Cerebellar cortex (tissue), 1 donor: ENCODE measurements at places on chromosomes 1 and 21.

DNA sequence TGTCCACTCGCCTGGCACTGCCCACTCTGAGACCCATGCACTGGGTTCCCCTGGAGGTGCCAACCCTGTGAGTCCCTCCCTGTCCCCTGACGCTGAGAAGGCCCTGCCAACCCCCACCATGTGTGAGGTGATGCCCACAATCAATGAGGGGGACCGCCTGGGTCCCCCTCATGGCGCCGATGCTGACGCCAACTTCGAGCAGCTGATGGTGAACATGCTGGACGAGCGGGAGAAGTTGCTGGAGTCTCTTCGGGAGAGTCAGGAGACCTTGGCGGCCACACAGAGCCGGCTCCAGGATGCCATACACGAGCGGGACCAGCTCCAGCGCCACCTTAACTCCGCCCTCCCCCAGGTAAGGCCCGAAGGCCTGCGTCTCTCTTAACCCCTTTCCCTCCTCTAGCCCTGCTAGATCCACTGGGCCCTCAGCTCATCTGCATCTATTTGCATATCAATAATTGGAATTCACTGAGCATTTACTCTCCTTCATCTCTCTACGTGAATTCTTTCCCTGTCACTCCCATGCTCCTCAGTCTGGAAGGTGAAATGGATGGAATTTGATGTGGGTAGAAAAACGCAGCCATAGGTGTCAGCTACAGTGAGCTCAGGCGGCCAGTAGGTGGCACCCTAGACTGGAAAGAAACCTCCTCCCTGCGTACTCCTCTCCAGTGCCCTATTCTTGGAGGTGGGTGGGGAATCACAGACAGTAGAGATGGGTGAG, 12.8 kb downstream of the PPFIA4 start:
- DNase-seq: peak; percentile 92

GRCh38 chr1:27538793-27539192, 48.8 kb upstream of the WASF2 start:
- no peak for DNase-seq

DNA sequence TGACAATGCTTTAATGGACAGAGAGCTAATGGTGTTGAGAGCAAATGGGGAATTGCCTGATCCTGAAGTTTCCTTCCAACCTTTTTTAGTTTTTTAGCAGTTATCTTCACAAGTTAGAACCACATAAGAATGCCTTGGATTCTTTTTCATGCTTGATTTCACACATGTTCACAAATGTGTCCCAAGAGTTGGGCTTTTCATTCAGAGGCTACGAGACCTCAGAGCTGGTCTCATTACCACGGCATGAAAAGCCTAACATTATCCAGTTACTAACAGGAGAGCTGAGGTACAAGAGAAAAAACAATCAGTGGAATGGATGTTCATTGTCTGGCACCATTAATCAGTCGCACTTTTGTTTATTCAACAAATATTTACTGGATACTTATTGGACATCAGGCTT, 340.6 kb downstream of the ZNF326 start:
- no peak for DNase-seq

GRCh38 chr1:55463814-55464475, 248.8 kb upstream of the USP24 start:
- DNase-seq: no peak

DNA sequence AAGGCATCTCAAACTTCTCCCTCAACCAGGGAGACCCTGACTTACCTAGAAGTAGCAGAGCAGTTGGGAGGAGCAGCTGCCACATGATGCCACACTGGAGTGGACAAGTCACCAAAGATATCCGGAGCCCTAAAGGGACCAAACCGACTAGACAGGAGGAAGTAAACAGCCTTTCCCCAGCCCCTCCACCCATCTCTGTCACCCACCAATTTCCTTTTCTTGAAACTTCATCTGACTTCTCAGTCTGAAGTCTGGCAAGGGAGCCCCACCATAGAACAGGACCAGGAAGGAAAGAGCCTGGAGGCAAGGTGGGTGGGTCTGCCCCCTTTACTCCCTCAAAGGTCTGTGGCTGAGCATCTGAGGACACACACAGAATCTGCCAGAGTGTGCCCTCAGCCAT, at the start of gene FCGR3A:
Gene FCGR3A (minus strand): TSS at position 167 of the 400 bp plus-strand sequence. CDS start 82 bp downstream, at position 85.
- DNase-seq: no peak

DNA sequence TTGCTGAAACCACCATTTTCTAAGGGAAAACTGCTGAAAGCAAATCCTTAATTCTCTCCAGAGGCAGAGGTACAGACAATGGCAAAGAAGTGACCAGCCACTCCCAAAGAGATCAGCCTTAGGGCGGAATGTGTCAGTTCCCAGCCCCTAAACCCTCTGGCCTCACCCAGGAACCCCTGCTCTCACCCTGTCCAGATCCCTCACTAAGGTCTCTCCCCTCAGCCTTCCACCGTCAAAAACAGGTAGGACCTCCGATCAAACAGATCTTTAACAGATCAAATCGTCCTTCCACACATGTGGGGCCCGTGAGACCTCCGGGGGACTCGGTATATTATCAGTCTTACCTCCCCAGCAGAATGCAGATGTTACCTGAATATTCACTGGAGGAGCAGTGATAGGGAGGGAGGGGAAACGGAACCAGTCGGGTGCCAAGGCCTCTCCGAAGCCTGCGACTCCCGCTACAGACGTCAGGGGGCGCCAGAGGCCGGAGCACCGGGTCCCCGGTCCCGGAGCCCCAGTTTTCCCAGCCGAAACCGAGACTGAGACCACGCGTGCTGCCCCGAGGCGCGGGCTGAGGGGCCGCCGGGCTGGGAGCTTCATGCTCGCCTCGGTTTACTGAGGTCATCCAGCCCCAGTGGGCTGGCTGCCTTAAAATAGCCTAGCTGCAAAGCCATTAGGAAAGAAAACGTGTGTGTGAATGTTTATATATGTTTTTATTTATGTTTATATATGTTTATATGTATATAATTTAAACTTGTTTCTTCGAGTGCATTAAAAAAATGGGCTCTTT, 23.6 kb downstream of the GPA33 start:
- peak; percentile 77 for DNase-seq

- no peak for DNase-seq
Measured at GRCh38 chr21:41983229-41983628, 26.9 kb downstream of the ZBTB21 start.

DNA sequence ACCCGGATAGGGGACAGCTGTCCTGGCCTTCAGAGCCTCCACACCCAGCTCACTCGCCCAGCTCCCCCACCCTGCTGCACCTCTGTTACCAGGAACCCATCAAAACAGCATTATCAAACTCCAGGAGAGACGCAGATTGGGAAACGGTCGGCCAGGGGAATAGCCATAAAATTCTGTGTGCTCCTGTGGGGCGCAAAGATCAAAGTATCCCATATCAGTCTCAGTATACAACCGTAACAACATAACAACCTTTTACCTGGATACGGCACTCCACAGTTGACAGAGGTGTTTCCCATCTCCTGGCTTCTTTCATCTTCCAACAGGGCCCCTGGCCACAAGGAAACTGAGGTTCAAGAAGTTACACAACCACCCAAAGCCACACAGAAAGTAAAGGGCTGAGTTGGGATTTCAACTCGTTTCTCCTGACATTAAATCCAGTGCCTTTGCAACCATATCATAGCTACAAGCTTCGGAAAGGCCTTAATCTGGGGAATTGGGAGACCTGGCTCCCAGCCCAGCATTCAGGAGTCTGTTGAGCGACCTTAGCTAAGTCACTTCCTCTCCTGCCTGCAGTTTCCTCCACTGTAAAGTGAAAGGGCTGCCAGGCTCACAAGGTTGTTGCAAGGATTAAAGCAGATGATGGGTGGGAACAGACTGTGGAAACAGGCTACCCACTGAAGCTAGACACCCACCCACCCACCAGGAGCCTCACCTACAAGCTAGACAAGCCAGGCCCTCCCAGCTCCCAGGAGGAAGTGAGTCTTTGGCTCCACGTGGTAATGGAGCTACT, 8.1 kb upstream of the EPHB2 start:
- DNase-seq: no peak
